Activated T-helper 1 cell treated with anti-CD3 and anti-CD28 coated beads, Interleukin-2, amount 50 U/mL, for 16 hours (primary cell): ENCODE measurements at places on chromosomes 11 and 22.

DNA sequence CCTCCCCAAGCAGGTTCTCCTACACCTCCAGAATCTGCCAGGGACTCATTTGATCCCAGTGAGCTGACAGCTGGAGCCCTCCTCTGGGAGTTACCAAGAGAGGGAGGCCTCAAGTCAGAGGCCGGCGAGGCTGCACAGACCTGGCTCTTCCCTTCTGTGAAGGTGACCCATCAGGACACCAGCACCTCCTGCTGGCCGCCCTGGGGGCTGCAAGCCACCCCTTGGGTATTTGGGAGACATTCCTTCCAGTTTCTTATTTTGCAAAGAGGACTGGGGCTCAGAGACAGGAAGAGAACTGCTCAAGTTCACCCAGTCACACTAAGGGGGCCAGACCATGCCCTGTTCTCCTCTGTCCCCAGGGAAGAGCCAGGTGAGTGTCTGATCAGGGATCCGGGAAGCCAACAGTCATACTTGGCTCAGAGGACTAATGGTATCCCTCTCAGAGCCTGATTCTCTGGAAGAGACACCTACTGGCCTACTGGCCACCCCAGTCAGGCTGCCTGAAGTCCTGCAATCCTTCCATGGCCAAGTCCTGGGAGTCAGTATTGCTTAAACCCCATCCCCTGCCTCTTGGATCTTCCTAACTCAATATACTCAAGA lies 40.5 kb upstream of the RIC3 start:
- DNase-seq, result no peak

DNA sequence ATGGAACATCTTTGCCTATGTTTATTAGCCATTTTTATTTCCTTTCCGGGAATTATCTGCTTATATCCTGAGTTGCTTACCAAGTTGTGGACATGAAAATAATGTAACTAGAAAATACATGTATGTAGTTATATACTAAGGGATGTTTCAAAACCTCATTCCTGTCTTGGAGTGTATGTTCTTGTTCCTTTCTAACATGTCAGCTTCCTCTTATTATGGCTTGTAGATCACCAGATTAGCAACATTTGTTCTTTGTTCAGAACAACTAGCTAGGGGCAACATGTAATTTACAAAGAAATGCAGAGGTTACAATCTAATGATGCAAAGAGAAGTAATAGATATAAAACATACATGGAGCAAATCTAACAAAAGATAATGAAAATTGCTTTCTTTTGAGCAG lies 13.1 kb upstream of the TMEM123 start:
- DNase-seq, result no peak

DNA sequence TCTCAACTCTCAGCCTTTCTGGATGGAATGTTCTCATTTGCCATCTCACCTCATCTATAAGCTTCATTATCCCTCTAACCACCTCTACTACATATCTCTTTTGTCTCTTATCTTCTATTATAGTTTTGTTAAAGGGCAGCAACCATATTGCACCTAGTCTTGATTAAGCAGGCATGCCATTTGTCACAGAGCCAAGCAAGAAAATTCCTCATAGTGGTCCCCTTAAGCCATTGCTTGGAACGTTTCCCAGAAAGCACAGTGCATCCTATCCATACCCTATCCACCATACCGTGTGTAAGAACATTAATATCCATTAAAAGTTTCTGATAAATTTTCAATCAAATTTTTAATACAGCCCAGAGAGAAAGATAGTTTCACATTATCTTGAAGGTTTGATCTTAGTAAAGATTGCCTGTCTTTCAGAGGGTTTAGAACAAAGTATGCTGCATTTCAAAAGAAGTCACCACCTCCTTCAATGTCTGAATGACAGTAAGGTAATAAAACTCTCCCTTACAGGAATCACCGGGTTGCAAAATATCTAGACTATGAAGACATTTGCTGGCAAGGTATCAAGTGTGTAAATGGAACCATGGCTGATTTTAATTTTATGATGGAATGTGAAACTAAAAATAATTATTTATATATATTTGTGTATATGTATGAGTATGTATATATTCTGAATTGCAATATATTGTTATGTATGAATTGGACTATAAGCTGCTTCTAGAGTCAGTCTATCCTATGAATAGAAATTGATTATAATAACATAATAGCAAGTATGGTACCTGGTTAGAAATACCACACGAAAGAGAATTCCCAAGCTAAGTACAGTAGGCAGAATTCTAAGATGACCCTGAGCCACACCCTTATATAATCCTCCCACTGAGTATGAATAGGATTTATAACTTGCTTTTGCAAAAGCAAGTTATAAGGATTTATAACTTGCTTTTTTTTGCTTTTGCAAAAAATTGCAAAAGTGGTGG lies 1296.3 kb downstream of the LRRC4C start:
- no peak for DNase-seq

GRCh38 chr22:49754696-49755630 lies 72.7 kb downstream of the BRD1 start:
- DNase-seq, result no peak

DNA sequence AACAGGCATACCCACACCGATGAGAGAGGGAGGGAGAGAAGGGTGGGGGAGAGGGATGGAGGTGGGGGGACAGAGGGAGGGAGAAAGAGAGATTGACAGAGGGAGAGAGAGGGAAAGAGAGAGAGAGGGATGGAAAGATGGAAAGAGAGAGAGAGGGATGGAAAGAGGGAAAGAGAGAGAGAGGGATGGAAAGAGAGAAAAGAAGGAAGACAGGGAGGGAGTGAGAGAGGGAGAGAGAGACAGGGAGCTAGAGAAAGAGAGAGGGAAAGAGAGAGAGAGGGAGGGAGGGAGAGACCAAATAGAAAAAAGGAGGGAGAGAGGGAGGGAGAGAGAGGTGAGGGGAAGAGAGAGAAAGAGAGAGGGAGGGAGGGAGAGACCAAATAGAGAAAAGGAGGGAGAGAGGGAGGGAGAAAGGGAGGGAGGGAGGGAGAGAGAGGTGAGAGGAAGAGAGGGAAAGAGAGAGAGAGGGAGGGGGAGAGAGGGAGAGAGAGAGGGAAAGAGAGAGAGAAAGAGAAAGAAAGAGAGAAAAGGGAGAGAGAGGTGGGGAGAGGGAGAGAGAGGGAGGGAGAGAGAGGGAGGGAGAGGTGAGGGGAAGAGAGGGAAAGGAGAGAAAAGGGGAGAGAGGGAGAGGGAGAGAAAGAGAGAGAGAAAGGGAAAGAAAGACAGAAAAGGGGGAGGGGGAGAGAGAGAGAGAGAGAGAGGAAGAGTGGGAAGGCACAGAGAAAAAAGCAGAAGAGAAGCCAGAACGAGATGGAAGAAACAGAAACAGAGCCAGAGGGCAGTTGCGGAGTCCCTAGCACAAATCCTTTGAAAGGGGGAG lies 23.8 kb downstream of the MB start:
- no peak for DNase-seq

GRCh38 chr11:1398528-1399235 lies 8.9 kb downstream of the BRSK2 start:
- no peak for DNase-seq

DNA sequence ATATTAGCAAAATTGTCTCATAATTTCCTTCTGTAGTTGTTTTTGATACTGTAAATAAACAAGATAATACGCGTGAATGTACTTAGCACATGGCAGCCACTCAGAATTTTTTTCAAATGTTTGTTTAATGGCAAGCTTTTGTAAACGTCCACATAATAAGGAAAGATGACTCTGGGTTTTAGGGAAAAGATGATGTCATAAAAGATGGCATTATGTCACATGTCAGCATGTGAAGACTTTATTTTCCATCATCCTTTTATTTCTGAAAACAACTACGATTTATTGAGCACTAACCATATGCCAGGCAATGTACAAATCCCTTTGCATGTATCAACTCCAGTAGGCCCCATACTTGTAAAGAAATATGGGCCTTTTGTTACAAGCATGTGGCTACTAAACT lies 139.9 kb downstream of the C11orf91 start:
- no peak for DNase-seq

DNA sequence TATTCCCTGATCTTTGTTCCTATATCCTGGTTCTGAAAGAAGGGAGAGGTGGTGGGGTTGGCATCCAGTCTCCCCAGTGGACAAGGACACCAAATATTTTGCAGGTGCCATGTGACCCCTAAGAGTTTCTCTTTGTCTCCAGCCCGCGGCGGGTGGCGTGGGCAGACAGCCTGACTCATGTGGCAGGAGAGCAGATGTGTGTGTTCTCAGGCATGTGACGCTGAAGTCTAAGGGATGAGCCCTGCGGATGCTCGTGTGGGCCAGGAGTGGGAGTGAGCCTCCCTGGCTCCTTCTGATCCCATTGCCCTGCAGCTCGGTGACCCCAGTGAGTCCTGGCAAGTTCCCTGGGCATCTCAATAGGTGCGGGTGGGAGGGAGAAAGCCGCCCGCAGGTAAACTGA lies 94.8 kb upstream of the TBCEL start:
- no peak for DNase-seq

DNA sequence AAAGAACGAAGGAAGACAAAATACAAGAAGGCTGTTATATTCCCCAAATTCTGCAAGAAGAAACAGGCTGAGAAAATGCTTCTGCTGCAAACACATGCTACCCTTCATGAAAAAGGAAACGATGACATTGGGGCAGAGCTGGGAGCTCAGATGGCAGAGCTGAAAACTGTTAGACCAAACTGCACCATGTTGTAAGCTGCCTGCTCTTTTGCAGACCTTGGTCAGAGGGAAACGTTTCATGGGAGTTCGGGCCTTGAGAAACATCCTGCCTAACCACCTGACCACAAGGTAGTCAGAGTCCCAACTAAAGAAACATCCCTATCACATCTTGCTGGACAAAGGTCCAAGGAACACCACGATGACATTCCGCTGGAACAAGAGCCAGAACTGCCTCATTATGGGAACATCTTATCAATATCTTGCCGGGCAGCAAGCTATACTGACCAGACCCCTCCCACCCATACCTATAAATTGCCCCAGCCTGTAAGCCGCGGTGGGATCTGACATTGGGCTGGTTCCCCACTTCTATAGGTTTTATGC lies 110.7 kb upstream of the CTSC start:
- DNase-seq, result no peak

DNA sequence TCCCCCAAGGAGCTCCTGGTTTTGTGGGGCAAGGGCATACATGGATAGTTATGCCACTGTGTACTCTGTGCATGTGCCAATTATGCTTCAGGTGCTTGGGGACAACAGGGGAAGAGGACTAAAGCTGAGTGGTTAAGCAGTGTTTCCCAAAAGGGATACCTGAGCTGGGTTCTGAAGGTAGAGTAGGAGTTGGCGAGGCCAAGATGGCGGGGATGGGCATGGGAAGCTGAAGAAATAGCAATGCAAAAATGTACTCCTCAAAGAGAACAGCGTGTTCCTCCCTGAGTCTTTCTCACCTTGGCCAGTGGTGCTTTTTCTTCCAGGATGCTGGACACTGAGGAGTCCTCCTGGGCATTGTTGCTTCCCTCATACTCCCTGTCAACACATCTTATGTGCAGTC lies 90.0 kb upstream of the LARGE1 start:
- no peak for DNase-seq
